Skeletal muscle cell (primary cell): ENCODE measurements at places on chromosomes 1 and 21.

- no peak for DNase-seq
Measured at GRCh38 chr1:23210351-23210785, 6.9 kb downstream of the HTR1D start.

DNA sequence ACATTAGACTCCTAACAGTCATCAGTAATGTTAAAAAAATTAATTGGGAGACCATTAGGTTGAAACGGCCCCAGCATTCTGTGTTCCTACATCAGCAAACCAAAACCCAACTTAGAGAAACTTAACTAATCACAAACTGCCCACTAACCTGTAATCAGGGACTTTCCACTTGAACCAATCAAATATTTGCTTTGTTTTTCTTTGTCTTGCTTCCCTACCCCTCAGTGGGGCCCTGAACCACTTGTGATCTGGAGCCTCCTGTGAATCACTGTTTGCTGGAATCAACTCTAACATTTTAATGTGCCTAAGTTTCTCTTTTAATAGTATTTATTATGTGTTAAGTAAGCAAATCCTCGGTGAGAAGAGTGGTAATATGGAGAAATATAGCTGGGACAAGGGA, 64.0 kb downstream of the ABCA4 start:
- no peak for DNase-seq

DNA sequence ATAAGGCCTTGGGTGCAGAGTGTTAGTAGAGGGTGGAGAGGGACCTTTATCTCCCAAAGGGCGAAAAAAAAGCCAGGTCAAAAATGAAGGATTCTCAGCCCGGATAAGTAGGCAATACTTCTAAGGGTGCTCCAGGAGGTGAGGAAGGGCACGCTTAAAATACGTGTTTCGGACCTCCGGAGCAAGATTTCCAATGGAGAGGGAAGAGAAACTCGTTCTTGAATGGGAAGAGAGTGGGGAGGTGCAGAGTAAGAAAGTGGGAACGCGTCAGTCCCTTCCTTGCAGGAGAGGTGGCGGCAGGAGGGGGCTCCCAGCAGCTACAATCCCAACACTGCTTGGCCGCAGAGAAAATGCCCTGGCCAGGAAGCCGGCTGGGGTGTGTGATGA, 581 bp downstream of the EFCAB14 start:
- DNase-seq: no peak

- DNase-seq: peak; percentile 71
Measured at GRCh38 chr1:221612047-221612777, 129.7 kb downstream of the DUSP10 start.

- DNase-seq: peak; percentile 28
Measured at GRCh38 chr1:243882276-243882675, 32.2 kb upstream of the AKT3 start.
